ENCODE measurements at places on chromosomes 1 and 21.

DNA sequence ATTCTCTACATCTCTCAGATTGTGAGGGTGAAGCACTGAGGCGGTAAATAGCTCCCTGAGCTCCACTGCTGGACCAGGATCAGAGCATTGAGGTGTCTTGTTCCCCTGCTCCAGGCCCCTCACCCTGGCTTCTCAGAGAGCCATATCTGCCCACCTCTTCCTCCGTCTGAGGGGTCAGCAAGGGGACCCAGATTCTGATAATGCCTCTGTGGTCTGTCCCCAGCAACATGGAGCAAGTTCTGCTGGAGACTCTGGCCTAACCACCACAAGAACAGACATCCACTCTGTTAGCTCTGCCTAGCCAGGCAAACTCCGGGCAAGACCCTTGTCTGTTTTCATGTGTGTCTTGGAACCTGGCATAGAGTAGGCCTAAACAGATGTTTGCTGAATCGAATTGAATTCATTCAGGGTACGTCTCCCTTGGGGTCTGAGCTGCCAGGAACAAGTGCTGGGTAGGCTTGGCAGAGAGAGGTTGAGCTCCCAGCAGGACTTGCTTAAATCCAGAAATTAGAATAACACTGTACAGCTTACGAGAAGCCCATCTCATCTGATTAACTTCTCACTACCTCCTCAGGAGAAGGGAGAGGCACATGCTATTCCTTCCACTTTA lies 2.3 kb downstream of the TRAF5 start:
- H3K36me3 ChIP-seq, result no peaks in the 10 kb centered on the region
- no peaks in the 10 kb centered on the region for H3K27me3 ChIP-seq
- H3K27ac ChIP-seq, result no peak overlapping the region
- H3K4me3 ChIP-seq, result no peak overlapping the region
- H3K4me1 ChIP-seq, result peaks cover 12% of the 10 kb centered on the region
- DNase-seq, result no peak

- H3K36me3 ChIP-seq, result no peaks in the 10 kb centered on the region
- no peak for DNase-seq
- H3K27me3 ChIP-seq, result peaks cover 2% of the 10 kb centered on the region
These were observed 29.8 kb downstream of the FHAD1 start for GRCh38 chr1:15276691-15277446.

GRCh38 chr1:18858070-18858688 lies 1.3 kb downstream of the TAS1R2 start:
- no peak for DNase-seq
- peak overlapping the region; percentile 39 for H3K4me3 ChIP-seq
- no peaks in the 10 kb centered on the region for H3K36me3 ChIP-seq
- H3K27me3 ChIP-seq, result no peaks in the 10 kb centered on the region

GRCh38 chr1:1627261-1627828 lies 4.6 kb upstream of the MMP23B start:
- no peak overlapping the region for H3K27ac ChIP-seq
- DNase-seq, result no peak
- H3K4me1 ChIP-seq, result peaks cover 4% of the 10 kb centered on the region

GRCh38 chr1:77100875-77101274 lies 118.4 kb downstream of the PIGK start:
- H3K4me3 ChIP-seq, result no peak overlapping the region
- H3K36me3 ChIP-seq, result no peaks in the 10 kb centered on the region
- H3K27me3 ChIP-seq, result no peaks in the 10 kb centered on the region
- no peaks in the 10 kb centered on the region for H3K4me1 ChIP-seq
- DNase-seq, result no peak

DNA sequence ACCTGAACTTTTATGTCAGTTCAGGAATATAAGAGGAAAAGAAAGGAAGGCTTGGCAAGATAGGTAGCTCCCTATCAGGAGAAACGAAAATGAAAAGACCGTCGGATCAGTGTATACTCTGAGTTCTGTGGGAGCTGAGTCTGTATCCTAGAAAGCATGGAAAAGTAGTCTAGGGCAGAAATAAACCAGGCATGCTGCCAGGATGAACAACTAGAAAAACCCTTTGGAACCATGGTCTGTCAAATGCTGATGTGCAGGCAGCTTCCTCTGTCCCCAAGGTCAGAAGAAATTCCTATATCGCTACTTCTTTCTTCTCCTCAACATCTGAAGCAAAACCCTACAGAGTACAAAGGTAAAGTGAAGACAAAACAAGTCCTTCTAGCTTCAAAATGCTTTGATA lies 268.8 kb downstream of the ST6GALNAC3 start:
- no peaks in the 10 kb centered on the region for H3K4me1 ChIP-seq
- H3K4me3 ChIP-seq, result no peak overlapping the region
- no peak overlapping the region for H3K27ac ChIP-seq
- no peaks in the 10 kb centered on the region for H3K27me3 ChIP-seq
- no peaks in the 10 kb centered on the region for H3K36me3 ChIP-seq

DNA sequence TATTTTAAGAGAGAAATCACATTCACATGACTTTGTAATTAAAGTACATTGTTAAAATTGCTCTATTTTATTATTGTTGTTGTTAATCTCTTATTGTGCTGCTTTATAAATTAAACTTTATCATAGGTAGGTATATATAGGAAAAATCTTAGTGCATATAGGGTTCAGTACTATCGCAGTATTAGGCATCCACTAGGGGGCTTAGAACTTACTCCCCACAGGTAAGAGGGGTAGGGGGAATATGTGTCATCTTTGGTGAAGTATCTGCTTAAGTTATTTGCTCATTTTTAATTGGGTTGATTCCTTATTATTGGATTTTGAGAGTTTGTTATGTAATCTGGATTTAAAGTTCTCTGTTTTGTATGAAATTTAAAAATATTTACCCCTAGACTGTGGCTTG lies 385.2 kb downstream of the DUSP10 start:
- H3K27ac ChIP-seq, result no peak overlapping the region
- no peaks in the 10 kb centered on the region for H3K27me3 ChIP-seq
- H3K36me3 ChIP-seq, result no peaks in the 10 kb centered on the region
- no peaks in the 10 kb centered on the region for H3K4me1 ChIP-seq

DNA sequence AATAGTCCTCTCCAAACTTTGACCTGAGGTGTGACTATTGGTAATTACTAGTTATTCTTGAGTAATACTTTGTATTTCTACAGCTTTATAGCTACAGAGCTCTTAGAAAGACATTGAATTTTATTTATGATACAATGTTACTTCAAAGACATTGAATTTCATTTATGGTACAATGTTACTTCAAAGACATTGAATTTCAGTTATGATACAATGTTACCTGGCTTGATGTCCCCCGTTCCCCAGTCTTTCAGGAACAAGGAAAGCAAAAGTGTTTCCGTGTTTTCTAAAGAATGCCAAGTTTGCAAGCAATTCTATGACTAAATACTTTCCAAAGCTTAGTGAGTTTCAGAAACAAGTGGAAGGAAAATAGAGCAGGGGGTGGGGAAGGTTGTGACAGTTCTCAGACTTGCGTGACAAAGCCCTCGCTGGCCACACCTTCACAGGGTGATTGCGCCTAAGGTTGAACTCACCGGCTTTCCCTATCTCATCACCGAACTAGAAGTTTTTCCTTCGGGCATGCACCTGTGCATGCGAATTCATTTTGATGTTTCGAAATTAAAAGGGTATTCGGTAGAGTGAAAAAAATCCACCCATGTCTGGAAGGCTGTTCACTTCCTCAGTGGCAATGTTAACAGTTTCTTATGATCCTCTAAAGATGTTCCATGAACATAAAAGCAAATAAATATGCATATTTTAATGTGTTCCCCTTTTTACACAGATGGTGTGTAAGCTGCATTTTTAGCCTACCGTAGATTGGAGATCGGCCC lies 909 bp upstream of the PAXBP1 start:
- peak; percentile 87 for DNase-seq
- H3K36me3 ChIP-seq, result peaks cover under 1% of the 10 kb centered on the region
- peaks cover 2% of the 10 kb centered on the region for H3K4me1 ChIP-seq
- no peaks in the 10 kb centered on the region for H3K27me3 ChIP-seq

GRCh38 chr1:61094677-61095469 lies 12.5 kb downstream of the NFIA start:
- H3K4me3 ChIP-seq, result no peak overlapping the region
- no peaks in the 10 kb centered on the region for H3K4me1 ChIP-seq
- no peaks in the 10 kb centered on the region for H3K36me3 ChIP-seq
- H3K27ac ChIP-seq, result no peak overlapping the region
- DNase-seq, result no peak

GRCh38 chr1:156627313-156627880 lies 8.2 kb downstream of the HAPLN2 start:
- H3K4me1 ChIP-seq, result peaks cover 5% of the 10 kb centered on the region
- peak; percentile 44 for DNase-seq
- H3K36me3 ChIP-seq, result no peaks in the 10 kb centered on the region
- H3K27ac ChIP-seq, result no peak overlapping the region
- peaks cover 29% of the 10 kb centered on the region for H3K27me3 ChIP-seq

DNA sequence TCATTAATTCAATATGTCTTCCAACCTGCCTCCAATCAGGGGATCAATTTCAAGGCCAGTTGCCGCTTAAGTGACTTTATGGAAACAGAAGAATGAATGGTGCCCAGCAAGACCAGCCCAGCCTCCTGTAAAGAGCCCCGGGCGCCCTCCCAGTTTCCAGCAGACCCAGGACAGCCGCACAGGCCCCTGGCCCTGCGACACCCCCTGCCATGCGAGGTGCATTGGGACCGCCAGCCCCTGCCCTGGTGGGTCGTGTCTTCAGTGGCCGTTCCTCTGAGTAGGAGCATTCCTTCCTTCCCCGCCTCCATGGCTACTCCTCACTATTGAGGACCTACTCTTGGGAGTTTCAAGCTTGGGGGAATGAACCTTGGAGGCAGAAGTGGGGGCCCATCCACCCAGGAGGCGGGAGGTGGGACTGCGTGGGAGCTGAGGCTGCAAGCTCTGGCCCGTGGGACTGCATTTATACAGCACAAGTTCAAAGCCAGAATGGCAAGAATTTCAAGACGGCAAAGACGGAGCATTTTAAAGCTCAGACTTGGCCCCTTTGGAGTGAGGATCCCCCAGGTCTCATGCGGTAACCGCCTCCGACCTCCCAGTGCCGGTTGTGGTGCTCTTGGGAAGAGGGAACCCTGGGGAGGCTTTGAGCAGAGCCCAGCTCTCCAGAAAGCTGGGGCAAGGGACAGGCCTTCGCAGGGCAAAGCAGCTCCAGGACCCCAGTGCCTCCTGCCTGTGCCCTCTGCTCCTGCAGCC lies 73.1 kb upstream of the ACTRT2 start:
- H3K4me1 ChIP-seq, result no peaks in the 10 kb centered on the region
- no peak for DNase-seq
- no peak overlapping the region for H3K27ac ChIP-seq
- no peaks in the 10 kb centered on the region for H3K36me3 ChIP-seq

- peak; percentile 94 for DNase-seq
- peaks cover 8% of the 10 kb centered on the region for H3K4me1 ChIP-seq
- H3K27ac ChIP-seq, result no peak overlapping the region
- no peaks in the 10 kb centered on the region for H3K36me3 ChIP-seq
These were observed 22.3 kb downstream of the MFSD2A start for GRCh38 chr1:39977202-39977601.

GRCh38 chr1:226717256-226717909 lies 21.7 kb downstream of the ITPKB start:
- no peak overlapping the region for H3K4me3 ChIP-seq
- no peaks in the 10 kb centered on the region for H3K4me1 ChIP-seq
- H3K27ac ChIP-seq, result no peak overlapping the region
- DNase-seq, result no peak
- no peaks in the 10 kb centered on the region for H3K27me3 ChIP-seq
- H3K36me3 ChIP-seq, result no peaks in the 10 kb centered on the region

- H3K4me1 ChIP-seq, result peaks cover 7% of the 10 kb centered on the region
- H3K27me3 ChIP-seq, result no peaks in the 10 kb centered on the region
- H3K27ac ChIP-seq, result peak overlapping the region; percentile 84
- H3K36me3 ChIP-seq, result no peaks in the 10 kb centered on the region
These were observed 136.6 kb downstream of the PROX1 start for GRCh38 chr1:214124281-214124805.

DNA sequence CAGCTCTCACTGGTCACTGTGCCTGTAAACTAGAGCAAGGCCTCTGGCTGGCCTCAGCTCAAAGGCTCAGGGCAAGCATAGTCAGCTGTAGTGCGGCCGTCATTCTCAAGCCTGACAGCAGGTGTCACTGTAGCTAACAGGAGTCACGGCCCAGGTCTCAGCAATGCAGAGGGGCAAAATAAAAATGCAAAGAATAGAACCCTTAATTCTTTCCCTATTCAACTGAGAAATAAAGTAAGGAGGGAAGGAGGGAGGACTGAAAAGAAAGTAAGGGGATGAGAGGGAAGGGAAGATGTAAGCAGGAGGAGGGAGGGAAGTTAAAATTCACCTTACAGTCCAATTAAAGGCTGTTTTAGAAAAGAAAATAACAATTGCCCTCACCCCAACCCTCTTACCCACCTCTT lies 106.1 kb downstream of the KIAA0319L start:
- peak; percentile 85 for DNase-seq
- no peaks in the 10 kb centered on the region for H3K27me3 ChIP-seq
- no peak overlapping the region for H3K27ac ChIP-seq
- peaks cover 14% of the 10 kb centered on the region for H3K36me3 ChIP-seq
- H3K4me3 ChIP-seq, result no peak overlapping the region

All from trophoblast cell (in vitro differentiated cells and primary cell).